ENCODE measurements at places on chromosomes 11 and 22.

GRCh38 chr11:47270331-47271271 is 668 bp downstream of the MADD start:
- no peak for DNase-seq

- no peak for DNase-seq
These were observed at the start of gene OR5B2 for GRCh38 chr11:58428021-58428420. OR5B2 (minus strand) TSS chr11:58428121; CDS start chr11:58423261, 4,860 bp downstream.

- no peak for DNase-seq
These were observed 11.8 kb downstream of the IL17REL start for GRCh38 chr22:50000587-50001387.

- no peak for DNase-seq
These were observed 110.5 kb downstream of the MICAL3 start for GRCh38 chr22:17913801-17914347.

DNA sequence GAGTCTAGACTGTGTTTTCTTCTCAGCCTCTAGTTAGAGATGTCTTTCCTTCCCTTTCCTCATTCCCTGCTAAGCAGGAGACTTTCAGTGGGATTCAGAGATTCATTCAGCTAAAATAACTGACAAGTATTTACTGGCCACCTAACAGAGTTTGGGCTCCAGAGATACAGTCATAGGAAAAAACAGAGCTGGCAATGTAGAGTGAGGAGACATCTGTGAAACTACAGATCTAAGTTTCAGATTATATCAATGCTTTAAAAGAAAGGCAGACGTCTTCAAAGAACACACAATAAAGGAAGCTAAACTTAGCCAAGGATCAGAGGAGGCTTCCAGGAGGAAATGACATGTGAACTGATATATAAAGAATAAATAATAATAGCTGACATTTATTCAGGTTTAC is 355.6 kb upstream of the DDI1 start:
- no peak for DNase-seq

- no peak for DNase-seq
These were observed 370.3 kb downstream of the TENM4 start for GRCh38 chr11:79070518-79070917.

DNA sequence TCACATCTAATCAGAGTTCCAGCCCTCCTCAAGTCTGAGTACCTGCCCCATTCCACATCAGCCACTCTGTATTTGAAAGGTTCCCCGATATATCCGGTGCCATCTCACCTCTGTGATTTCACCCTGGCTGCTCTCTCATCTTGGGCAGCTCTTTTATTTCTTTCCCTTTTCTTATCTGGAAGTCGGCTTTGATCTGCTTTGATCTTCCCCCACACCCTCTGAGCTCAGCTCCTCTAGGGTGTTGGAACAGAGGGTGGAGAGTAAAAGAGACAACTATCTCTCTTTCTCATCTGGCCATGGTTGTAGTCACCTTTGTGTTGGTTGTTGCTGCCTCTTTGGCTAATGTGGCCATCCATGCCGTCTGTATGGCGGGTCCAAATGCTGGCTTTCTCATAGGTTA is 108.3 kb downstream of the ENTHD1 start:
- DNase-seq: no peak

DNA sequence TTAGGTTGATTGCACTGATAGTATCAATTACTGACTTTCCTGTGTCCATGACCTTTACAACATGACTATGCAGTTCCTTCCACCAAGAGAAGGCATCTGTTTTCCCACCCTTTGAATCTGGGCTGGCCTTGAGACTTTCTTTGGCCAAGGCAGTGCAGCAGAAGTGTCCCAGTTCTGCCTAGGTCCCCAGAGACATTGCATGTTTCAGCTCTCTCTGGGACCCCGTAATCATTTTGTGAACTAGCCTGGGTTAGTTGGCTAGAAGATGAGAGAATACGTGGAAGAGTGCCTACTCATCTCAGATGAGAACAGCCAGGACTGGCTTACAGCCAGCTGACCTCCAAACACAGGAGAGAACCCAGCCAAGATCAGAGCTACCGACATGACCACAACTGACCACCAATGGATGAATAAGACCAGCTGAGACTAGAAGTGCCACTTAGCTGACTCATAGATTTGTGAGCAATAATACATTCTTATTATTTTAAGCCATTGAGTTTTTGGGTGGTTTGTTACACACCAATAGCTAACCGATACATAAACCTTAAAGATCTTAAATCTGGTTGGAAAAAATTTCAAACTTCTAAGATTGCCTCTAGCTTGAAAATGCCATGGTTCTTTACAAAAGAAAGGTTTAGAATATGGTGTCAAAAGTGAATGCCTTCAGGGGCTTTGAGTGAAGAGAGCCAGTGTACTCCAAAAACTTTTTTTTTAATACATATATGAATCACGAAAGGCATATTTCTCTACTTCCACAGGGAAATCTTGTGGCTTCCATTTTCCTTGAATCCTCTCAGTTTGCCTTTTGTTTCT is 145.2 kb downstream of the FBXO7 start:
- no peak for DNase-seq

DNA sequence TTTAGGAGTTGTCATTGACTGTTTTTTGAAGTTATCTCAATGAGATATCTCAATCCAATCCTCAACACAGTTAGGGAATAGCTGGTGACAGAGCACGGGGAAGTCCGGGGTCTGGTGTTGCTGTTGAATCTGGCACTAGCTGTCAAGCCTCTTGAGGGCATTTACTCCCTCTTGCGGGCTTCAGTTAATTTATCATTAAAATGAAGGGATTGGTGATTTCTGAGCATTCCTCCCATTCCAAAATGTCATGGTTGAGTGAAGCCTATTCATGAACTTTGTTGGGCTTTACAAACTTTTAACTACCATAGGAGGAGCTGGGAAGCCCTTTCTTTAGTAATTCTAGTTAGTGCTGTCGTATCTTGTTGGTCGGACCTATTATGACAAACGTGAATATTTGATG is 40.2 kb downstream of the UVRAG start:
- DNase-seq: no peak

DNA sequence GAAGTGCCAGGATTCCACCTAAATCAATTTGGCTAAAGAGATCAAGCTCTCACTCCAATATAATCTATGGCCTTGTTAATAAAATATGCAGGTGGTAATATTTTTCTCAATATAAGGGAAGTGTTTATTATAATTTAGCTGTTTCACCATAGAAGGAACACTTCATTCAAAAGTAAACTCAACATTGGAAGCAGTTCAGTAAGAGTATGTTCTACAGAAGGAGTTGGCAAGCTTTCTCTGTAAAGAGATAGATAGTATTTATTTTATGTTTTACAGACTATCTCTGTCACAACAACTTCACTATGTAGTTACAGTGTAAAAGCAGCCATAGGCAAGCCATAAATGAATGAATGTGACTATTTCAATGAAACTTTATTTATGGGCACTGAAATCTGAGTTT is 313.6 kb upstream of the ANO3 start:
- DNase-seq: no peak

DNA sequence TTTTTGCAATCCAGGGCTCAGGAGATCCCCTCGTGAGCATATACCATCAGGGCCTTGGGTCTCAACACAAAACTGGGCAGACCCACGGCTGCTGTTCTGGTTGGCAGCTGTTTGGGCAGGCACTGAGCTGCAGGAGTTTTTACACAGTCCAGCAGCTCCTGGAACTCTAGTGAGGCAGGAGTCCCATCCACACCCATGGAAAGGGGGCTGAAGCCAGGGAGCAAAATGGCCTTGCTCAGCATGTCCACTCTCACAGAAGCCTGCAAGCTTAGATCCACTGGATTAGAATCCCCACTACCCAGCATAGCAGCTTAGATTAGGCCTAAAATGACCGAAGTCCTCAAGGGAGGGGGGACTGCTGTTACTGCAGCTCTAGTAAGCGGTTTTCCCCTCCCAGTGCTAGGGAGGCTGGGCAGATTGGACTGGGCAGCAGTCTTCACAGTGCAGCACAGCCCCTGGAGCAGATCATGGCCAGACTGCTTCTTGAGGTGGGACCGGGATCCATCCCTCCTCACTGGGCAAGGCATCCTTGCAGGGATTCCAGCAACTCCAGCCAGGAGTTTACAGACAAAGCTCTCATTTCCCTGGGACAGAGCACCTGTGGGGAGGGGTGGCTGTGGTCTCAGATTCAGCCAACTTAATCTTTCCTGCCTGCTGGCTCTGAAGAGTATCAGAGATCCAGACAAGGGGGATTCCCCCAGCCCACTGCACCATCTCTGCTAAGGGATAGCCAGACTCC is 36.4 kb upstream of the CARD16 start:
- DNase-seq: no peak

- DNase-seq: no peak
These were observed 442.9 kb downstream of the DYNC2H1 start for GRCh38 chr11:103552086-103552485.

DNA sequence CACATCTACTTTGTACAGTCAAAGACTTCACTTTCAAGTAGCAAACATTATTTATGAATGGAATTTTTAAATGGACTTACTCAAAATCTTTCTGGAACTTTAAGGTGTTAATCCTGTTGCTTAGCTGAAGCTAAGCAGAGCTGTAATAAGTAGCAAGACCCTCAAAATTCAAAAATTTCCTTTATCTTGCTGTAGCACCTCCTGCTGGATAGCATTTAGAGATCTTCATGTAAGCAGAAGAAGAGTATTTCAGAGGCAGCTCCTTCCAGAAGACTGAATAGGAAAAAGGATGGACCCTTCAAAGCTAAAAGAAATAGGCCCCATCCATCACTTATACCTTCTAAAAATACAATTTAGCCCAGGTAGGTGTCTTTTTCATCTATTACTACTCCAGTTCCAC is 3.4 kb downstream of the PHF21A start:
- no peak for DNase-seq

DNA sequence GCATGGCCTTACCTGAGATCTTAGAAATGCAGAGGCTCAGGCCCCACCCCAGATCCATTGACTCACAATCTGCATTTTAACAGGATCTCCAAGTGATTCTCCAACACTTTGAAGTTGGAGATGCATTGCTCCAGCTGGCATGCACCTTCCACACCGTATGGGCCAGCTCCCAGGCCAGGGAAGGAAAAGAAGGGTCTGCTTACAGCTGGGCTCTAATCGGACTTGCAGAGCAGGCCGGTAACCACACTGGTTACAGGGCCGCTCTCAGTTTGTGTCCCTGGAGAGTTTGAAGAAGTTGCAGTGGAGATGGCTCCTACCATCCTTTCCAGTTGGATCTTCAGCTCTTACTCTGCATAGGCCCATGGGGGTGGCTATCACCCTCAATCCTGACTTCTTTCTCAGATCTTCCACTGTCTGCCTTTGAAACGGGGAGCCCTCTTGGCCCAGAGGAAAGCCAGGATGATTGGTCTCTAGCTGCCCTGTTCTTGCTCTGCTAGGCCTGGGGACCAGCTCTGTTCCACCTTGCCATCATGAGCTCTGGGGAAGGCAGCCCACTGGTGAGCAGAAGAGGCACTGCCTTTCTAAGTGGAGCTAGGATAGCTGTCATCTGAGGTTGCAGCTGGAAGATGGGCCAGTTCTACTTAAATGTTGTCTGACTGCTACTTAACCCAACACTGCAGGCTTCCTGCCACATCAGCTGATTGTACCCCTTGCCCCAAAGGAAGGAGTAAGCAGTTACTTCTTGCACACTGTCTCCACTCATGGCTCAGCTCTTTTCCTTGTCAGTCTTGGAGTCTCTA is 105.6 kb upstream of the NAV2 start:
- no peak for DNase-seq

DNA sequence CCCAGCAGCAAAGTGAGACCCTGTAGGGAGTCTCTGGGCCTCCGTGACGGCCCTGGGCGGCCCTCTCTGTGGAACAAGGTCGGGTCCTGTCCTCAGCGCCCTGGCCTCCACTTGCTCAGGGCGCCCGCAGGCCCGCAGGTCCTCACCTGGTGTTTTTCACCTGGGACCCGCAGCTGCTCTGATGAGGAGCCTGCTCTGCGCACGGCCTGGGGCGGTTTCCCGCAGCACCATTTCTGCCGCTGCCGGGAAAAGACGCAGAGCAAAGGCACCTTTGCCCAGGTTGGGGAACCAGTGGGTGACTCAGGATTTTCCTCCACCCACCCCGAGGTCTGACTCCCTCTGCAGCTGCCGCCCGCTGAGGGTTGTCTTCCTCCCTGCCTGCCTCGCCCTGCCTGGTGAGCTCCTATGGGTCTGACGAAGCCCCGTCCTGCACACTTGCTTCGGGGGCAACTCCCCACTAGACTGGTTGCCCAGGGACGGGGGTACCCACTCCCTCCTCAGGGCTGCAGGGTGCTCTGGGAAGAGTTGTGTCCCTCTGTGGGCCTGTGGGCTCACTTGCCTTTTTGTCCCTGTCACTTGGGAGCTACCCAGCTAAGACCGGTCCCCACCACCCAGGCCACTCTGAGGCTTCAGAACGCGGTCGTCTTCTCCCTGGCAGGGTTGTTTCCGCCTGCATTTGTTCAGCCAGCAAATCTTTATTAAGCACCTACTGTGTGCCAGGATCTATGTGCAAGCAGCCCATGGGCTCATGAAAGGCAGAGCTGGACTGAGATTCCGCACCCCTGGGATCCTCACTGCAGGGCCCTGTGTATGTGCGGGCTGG is 89.5 kb downstream of the KCNQ1 start:
- peak; percentile 61 for DNase-seq

DNA sequence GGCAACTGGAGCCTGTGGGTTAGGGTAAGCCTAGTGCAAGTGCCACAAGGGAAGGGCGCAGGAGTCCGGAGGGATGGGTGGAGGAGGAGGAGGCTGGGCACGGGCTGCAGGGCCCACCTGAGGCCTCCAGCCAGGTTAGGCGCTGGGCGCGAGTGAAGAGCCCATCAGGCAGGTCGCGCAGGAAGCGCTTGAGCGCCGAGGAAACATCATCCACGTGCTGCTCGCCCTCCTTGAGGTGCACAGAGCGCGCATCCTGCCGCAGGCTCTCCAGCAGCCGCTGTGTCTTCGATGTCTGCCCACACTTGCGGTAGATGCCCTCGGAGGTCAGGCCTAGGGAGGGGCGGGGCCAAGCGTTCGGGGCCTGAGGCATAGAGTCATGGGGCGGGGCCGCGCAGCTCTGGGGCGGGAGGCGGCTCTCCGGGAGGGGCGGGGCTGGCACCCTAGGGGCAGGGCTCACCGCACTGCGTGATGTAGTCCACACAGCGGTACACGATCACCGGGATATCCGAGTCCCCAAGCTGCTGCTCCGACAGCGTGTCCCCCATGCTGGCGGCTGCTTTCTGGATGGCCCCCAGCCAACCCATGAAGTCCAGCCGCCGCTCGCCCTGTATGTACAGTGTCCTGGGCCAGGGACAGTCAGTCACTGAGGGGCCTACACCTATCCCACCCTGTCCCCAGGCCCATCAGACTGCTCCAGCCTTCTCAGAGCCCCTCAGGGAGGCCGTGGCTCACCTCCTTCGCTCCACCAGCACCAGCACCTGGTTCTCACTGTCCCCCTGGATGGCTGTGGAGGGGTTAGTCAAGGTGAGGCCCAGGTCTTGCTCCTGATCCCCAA is 22.9 kb upstream of the PDE2A start:
- no peak for DNase-seq

Data from ascending aorta (tissue), 2 donors.